Activated naive CD8-positive, alpha-beta T cell treated with anti-CD3 and anti-CD28 coated beads for 36 hours (primary cell): ENCODE measurements at places on chromosomes 2 and 18.

GRCh38 chr2:124887466-124887865 is 862.4 kb downstream of the CNTNAP5 start:
- no peaks in the 10 kb centered on the region for H3K36me3 ChIP-seq
- no peak overlapping the region for H3K27ac ChIP-seq
- no peak overlapping the region for H3K4me3 ChIP-seq
- DNase-seq = no peak

DNA sequence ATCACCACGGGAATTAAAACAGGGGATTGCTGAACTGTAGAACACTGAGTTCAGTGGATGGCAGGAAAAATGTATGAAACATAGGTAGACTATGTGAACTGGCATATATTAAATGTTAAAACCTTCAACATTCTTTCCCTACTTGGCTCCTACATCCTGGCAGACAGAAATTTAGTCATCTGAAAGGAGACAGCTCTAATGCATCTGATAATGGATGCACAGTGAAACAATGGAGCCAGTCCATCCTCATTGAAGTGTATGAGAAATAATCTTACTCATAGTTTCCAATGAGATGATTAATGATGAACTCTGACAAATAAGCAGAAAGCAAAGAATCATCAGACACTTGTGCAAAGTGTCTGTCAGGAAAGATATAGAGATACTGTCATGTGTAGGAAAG is 1629.7 kb upstream of the TMEFF2 start:
- DNase-seq = no peak
- no peak overlapping the region for H3K4me3 ChIP-seq
- H3K27me3 ChIP-seq = no peaks in the 10 kb centered on the region
- no peak overlapping the region for H3K27ac ChIP-seq
- no peaks in the 10 kb centered on the region for H3K36me3 ChIP-seq

DNA sequence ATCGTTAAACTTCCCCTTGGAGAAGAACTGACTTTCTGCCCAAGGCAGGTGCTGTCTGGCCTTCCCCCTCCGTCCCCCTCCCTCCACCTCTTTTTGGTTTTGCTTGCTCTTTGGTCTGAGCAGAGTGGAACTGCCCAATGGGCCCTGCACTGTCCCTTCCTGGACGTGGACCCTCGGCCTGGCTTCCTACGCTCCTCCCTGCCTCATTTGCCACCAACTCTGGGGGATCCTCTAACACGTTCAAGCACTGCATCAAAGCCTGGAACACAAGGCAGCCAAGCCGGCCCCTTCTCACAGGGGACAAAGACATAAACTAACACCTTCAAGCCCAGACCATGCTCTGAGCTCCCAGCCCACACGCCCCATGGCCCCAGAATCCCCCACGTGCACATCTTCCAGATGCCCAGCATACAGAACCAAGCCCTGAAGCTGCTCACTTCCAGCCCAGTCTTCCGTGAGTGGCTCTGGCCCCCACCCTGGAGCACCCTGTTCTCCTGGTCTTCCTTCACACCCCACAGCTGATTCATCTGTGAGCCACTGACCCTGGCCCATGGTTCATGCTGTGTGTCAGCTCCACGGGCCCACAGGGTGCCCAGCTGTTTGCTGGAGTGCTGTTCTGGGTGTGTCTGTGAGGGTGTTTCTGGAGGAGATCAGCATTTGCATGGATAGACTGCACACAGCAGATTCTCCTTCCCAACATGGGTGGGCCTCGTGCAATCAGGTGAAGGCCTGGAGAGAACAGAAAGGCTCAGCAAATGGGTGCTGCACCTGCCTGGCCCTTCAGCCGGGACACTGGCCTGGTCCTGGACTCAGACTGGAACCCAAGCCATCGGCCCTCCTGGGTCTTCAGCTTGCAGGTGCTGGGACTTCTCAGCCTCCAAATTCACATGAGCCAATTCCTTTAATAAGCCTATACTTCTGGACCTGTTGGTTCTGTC is 247.1 kb upstream of the SALL3 start:
- no peaks in the 10 kb centered on the region for H3K36me3 ChIP-seq
- H3K4me1 ChIP-seq = no peaks in the 10 kb centered on the region
- H3K4me3 ChIP-seq = no peak overlapping the region
- no peak overlapping the region for H3K27ac ChIP-seq
- no peak for DNase-seq
- H3K27me3 ChIP-seq = no peaks in the 10 kb centered on the region

GRCh38 chr2:217177720-217178119 is 317.9 kb upstream of the TNP1 start:
- no peak overlapping the region for H3K27ac ChIP-seq
- no peak overlapping the region for H3K4me3 ChIP-seq
- H3K4me1 ChIP-seq = peaks cover 3% of the 10 kb centered on the region
- H3K27me3 ChIP-seq = peaks cover 2% of the 10 kb centered on the region
- no peak for DNase-seq

GRCh38 chr2:147937744-147938349 is 82.7 kb downstream of the ORC4 start:
- no peaks in the 10 kb centered on the region for H3K27me3 ChIP-seq
- no peak overlapping the region for H3K27ac ChIP-seq
- H3K36me3 ChIP-seq = peaks cover 7% of the 10 kb centered on the region
- no peak for DNase-seq

DNA sequence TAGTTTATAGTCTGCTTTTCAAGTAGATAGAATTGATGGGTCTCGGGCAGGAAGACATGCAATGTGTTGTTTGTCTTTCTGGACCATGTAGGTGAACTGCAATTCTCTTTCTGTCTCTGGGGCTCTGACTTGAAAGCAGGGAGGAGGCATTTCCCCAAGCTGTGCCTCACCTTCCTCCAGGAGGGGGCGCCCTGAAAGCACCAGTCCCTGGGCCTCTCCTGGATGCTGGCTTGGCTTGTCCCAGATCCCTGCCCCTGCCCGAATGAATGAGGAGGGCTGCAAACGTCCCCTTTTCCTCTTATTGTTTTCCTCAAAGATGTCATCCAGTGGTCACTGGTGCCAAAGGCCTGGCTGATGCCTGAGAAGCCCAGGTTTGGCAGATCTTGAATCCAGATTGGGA is 270.6 kb downstream of the CELF4 start:
- H3K27ac ChIP-seq = no peak overlapping the region
- no peaks in the 10 kb centered on the region for H3K4me1 ChIP-seq
- H3K36me3 ChIP-seq = no peaks in the 10 kb centered on the region
- no peaks in the 10 kb centered on the region for H3K27me3 ChIP-seq

- H3K27me3 ChIP-seq = peaks cover 27% of the 10 kb centered on the region
- H3K27ac ChIP-seq = no peak overlapping the region
- H3K4me3 ChIP-seq = no peak overlapping the region
- H3K36me3 ChIP-seq = no peaks in the 10 kb centered on the region
Observed at GRCh38 chr2:38218591-38218991, 142.6 kb upstream of the CYP1B1 start.
